CD4-positive, alpha-beta T cell (primary cell): ENCODE measurements at places on chromosomes 2 and 18.
A peak's percentile ranks its signal among the peaks of the same experiment; 100 is the strongest.

GRCh38 chr2:1717113-1717512, 27.2 kb downstream of the PXDN start:
- DNase-seq, result no peak

- DNase-seq, result peak; percentile 56
Measured at GRCh38 chr2:175880-176820, 87.7 kb downstream of the SH3YL1 start.

- DNase-seq, result no peak
Measured at GRCh38 chr2:72326759-72327158, 179.1 kb upstream of the CYP26B1 start.

DNA sequence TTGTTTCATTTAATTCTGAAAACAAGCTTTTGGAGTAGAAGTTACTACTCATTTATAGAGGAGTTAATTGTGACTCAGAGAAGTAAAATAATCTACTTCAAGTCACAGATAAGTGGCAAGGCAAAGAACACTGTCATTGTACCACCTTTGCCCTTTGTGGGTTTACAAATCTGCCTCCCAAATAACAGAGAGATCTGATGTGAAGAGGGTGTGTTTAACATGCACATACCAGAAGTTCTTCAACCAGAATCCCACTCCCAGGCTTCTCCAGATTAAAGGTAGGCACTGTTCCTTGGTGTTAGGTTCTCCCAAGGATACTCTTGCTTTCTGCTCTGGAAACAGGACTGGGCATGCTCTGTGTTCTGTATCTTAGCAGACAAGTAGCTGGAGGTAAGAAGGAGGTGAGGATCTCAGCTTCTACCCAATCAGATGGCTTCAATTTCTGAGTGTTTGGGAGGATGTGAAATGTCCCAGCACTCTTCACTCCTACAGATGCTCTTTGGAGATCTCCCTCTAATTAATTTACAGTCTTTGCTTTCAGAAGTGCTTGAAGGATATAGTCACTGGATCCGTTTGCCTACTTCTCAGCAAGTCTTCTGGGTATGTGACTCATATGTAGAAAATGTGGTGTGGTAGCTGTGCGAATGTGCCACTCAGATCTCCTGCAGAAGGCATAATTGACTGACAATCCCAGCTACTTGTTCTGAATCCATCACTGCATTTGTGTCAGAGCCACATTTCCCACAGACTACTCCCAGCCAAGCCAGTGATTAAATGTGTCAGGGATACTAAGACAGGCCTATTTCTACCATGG, 111.1 kb downstream of the KLHL14 start:
- DNase-seq, result no peak

DNA sequence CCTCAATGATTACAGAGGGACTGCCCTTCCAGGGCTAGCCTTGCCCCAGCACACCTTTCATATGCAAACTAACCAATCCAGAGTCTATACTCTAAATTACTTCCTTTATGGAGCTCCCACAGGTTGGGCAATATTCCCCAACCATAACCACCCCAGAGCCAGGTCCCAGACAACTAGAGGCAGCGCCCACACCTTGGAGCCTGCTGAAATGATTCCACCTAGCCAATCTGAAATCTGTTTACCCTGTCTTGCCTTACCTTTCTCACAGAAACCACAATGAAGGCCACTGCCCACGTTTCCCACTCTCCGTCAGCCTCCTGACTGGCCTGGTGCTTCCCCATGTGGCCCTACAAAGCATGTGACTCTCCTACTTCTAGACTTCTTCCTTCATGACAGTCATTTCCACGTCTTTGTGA, 62.0 kb downstream of the REEP1 start:
- no peak for DNase-seq
